ENCODE measurements at places on chromosomes 3 and 15. TPM values are rescaled to one million over a fixed set of nuclear protein-coding genes. Genes with fewer than 3 reads are reported as not detected.

- no peak overlapping the region for H3K27ac ChIP-seq
- H3K4me1 ChIP-seq = peaks cover 10% of the 10 kb centered on the region
- DNase-seq = no peak
- no peaks in the 10 kb centered on the region for H3K27me3 ChIP-seq
Measured at GRCh38 chr15:92938387-92938786, 38.3 kb downstream of the CHD2 start.

GRCh38 chr3:21894459-21895340, 143.7 kb upstream of the ZNF385D start:
- no peak overlapping the region for H3K27ac ChIP-seq
- no peaks in the 10 kb centered on the region for H3K36me3 ChIP-seq
- H3K27me3 ChIP-seq = no peaks in the 10 kb centered on the region
- H3K4me3 ChIP-seq = no peak overlapping the region
- no peaks in the 10 kb centered on the region for H3K4me1 ChIP-seq

The UTS2B gene
- total RNA-seq = 13.1 TPM

The FAM81A gene
- total RNA-seq = 5.6 TPM

DNA sequence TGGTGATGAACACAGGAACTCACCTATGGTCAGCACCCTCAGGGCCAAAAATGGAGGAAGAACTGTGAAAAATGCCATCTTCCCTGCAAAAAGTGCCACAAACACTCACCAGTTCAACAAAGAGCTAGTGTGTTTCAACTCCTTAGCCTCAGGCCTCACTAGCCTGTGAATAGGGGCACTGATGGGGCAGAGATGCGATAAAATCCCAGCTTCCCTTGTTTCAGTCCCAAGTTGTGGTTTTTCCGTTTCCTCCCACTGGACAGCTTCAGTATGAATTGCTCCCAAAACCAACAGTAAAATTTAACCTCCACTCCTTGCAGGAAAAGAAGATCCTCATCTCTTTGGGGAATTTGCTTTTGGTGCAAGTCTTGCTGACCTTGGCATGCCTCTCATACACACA, 117.4 kb upstream of the ADAMTS9 start:
- H3K27me3 ChIP-seq = no peaks in the 10 kb centered on the region
- H3K27ac ChIP-seq = no peak overlapping the region
- H3K4me1 ChIP-seq = no peaks in the 10 kb centered on the region
- H3K36me3 ChIP-seq = no peaks in the 10 kb centered on the region
- DNase-seq = no peak

The FAM107A gene
- 17.8 TPM for total RNA-seq

The ATP8B4 gene
- 6.1 TPM for total RNA-seq

All from testis (tissue), 5 donors.